IMR-90 (cell line): ENCODE measurements at places on chromosomes 7 and 10.

DNA sequence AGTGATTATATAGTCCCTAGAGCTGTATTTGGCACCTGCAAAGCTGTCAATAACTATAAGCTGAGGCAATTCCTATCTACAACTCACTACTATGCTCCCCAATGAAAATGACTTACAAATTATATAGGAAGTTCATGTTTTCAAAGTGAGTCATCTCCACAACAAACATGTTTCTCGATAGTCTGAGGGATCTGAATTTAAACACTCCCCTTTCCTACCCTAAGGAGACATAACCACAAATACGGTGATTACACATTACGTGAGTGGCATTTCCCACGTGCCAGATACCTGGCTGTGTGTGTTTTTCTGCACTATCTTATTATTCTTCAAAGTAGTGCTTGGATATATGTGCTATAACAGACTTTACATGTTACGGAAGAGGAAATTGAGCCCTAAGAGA lies 122.5 kb upstream of the C1QL3 start:
- peak; percentile 69 for DNase-seq

DNA sequence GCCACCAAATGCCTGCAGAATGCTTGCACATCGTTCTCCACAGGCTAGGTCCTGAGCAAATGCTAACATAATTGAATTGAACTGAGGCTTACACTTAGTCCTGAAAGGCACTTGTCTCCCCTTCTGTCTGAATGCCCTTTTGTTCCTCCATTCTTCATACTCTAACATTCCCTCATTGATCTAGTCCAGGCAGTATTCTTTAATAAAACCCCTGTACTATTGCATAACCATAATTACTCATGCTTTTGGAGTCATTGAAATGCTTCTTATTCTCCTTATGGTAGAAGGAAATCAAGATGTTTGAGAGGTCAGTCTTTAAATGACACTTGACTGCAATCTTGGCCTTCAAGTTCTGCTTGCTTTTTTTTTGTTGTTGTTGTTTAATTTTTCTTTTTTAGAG lies 7.1 kb downstream of the PI4K2A start:
- DNase-seq, result peak; percentile 57

DNA sequence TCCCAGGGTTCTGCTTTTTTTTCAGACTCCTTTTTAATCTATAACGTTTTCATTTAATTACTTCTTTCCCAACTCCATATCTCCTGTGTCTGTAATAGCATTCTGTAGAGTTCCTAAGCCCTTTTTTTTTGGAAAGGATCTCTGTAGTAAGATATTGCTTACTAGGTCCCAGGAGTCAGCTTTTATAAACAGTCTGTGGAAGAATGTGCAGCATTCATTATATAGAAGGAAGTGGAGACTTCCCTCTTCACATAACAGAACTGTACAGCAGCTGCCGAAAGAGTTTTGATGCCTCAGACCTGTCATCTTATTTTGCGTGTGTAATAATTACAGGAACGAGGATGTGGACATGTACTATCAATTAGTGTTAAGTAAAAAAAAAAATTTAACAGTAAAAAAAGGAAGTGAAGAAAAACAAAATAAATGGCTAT lies 7.4 kb upstream of the STEAP4 start:
- DNase-seq, result no peak

GRCh38 chr7:33079096-33079495 lies 16.5 kb upstream of the NT5C3A start:
- DNase-seq, result no peak

DNA sequence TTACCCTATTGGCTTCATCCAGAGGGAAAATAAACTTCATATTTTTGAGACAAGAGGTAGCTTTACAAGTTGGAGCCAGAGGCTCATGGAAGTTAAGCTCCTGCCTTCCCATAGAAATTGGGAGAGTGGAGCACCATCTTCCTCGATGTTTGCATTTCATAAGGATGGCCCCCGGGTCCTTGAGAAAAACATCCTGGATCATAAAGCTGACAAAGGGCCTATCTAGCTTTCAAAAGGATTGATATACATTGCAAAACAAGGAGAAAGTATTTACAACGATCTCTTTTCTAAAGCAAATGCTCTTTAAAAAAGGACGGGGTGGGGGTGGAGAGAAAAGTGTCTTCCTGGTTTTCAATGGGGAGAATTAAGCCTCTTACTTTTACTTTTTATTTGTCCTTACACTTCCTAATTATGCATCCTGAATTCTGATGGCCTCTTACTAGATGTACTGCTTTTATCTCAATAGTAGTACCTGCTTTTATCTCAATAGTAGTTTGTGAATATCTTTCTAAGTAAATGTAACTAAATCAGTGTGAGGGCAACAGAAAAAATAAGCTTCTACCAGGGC lies 65.6 kb downstream of the PTPRZ1 start:
- DNase-seq, result no peak
